ENCODE measurements at places on chromosomes 1 and 21.

DNA sequence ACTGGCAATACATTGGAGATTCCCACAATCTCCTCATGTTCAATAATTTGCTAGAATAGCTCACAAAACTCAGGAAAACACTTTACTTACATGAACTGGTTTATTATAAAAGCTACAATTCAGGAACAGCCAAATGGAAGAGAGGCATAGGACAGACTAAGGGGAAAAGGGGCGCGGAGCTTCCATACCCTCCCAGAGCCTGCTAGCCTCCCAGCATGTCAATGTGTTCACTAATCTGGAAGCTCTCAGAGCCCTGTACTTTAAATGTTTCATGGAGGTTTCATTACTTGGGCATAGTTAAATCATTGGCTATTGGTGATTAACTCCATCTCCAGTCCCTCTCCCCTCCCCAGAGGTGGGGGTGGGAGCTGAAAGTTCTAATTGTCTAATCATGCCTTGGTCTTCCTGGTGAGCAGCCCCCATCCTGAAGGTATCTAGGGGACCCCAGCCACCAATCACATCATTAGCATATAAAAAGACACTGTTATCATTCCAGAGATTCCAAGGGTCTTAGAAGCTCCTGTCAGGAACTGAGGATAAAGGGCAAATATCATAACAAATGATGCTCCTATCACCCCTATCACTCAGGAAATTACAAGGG lies 10.9 kb upstream of the DMRTB1 start:
- no peak for DNase-seq

DNA sequence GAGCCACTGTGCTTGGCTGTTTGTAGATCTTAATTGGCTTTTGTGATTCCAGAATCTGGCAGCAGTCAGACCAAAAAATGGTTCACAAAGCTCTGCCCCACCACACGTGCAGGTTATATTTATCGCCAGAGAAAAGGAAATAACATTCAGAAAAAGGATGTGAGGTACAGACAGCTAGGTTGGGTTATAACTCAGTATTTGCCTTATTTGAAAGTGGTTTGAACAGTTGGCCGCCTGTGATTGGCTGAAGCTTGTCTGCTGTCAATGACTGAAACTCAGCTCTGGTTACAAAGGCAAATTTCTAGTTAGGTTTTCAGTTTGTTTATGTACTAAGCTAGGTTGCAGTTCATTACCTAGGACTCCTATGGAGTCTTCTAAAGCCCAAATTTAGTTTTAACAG lies 9.6 kb downstream of the SH3BGR start:
- no peak for DNase-seq

GRCh38 chr1:16115468-16115983 lies 40.3 kb downstream of the EPHA2 start:
- no peak for DNase-seq

DNA sequence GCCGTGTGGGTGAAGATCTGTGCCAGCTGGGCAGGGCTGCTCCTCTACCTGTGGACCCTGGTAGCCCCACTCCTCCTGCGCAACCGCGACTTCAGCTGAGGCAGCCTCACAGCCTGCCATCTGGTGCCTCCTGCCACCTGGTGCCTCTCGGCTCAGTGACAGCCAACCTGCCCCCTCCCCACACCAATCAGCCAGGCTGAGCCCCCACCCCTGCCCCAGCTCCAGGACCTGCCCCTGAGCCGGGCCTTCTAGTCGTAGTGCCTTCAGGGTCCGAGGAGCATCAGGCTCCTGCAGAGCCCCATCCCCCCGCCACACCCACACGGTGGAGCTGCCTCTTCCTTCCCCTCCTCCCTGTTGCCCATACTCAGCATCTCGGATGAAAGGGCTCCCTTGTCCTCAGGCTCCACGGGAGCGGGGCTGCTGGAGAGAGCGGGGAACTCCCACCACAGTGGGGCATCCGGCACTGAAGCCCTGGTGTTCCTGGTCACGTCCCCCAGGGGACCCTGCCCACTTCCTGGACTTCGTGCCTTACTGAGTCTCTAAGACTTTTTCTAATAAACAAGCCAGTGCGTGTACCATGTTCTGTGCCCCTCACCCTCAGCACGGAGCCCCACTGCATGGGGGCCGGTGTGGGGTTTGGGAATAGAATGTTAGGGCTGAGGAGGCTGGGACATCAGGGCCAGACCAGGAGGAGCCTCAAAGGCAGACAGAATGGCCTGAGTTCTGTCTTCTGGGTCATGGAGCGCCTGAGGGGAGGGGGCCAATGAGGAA lies 21.3 kb downstream of the SERINC2 start:
- no peak for DNase-seq

All from activated T-helper 1 cell treated with Interleukin-2 at 50 U/mL for 16 hours (primary cell).